ENCODE measurements at places on chromosomes 3 and 15.

- DNase-seq, result no peak
These were observed 36.5 kb downstream of the TGFBR2 start for GRCh38 chr3:30642849-30643361.

DNA sequence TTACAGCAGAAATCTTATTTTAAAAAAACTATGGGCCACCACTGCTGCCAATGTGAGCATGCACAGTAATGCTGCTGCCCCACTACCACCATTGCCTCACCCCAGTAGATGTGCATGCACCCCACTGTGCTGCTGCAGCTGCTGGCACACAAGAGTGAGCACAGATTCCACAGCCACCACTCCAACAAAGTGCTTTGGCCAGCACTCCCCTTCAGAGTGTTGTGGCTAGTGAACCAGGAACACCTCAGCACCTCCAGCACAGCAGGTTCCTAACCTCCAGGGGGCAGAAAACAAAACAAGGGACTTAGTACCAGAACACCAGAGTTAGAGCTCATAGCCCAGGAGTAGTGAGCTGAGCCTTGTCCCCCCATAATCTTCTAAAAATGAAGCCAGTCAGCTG is 629.6 kb downstream of the PYDC2 start:
- peak; percentile 24 for DNase-seq

GRCh38 chr3:170016057-170016456 is 21.7 kb upstream of the GPR160 start:
- DNase-seq, result no peak

- no peak for DNase-seq
These were observed 420.2 kb upstream of the ROBO1 start for GRCh38 chr3:80187981-80188380.

DNA sequence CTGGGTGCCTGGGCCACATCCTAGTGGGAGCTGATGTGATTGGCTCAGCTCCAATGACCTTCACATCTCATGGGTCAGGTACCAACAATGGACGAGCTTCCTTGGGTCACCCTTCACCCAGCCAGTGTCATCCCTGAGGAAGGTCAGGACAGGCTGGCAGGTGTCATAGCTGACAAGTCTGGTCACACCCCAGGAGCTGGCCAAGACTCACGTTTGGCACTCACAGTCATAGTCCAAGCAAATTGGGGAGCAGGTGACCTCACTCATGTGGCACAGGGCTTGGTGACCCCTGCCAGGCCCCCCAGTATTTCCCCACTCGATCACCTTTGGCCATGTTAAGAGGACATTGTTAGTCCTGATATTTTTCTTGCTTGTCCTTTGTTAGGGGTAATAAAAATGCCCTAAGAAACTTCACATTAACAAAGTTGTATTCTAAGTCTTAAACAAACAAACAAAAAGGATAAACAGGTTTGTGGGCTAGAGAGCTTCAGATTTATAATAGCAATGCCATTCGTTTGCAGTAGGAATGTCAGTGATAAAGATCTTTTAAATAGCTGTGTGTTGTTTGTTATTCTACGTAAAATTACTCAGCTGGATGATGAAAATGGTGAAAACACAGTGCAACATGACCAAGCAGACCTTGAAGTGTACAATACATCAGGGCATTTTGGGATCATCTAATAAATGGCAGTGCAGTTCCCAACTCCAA is 79.5 kb upstream of the POMGNT2 start:
- peak; percentile 43 for DNase-seq

DNA sequence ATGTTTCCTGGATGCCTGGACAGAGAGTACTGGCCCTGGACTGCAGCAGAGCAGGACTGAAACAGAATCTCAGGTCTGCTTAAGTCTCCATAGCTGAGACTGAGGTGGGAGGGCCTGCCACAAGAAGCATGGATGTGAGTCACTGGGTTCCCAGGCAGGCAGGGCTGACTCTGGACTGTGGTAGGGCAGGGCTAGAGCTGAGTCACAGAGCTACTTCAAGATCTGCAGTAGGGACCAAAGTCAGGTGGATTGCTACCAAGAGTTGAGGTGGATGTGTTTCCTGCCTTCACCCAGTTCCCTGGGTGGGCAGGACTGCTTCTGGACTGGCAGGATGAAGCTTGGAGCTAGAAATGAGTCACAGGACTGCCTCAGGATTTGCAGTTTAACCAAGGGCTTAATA is 282.9 kb downstream of the AGBL1 start:
- no peak for DNase-seq

DNA sequence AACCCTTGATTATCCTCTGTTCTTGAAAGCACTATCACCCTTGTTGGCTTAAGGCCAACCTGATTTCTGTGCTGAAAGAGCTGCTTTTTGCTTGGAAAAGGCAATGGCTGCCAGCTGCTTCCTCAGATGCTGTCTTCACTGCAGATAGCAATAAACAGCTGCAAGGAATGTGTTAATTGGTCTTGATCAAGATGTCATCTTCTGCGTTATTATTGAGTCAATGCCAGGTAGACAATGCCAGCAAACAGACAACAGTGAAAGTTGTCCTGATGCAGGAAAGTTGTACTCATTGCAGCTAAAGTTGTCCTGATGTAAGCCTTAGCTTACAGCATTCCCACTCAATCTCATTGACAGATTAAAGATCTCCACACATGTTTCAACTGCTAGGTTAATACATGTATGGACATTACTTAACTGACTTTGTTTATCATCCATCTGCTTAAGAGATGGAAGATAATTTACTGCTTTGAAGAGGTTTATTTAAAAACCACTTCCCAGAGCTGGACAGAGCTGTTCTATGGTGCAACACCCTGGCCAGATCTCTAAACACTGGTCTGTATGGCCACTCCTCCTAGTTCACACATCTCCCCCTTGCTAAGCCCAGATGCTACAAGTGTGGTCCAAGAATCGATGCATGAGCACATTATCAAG is 251.0 kb upstream of the MCTP2 start:
- DNase-seq, result no peak

DNA sequence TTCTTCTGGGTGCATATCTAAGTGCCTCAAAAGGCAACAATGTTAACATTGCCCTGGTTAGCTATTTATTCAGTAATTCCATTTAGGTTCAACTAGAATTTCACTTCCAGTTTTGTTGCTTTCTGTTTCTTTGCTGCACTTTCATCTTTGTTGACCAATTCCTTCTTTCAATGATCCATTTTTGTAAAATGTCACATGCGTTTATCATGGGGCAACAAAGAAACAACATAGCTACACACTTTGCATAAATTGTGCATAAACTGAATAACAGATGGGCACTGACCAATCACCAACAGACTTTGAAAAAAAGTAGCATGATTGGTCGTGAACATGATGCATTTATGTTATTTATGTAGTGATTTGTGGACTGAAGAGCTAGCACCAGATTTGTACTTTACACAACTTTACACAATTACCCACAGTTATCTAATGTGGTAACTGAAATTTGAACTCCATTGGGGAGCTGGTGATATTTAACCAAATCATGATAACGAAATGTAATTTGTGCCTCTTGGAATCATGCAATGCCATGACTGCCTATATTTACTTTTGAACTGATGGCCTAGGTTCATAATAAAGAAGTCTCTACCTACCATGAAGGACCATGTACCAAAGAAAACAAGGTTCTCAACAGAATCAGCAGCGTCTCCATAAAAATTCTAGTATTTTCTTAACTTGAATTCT is 7.1 kb upstream of the CPOX start:
- DNase-seq, result no peak

- no peak for DNase-seq
These were observed 380.6 kb downstream of the CTNNB1 start for GRCh38 chr3:41579861-41580260.

- no peak for DNase-seq
These were observed 3.3 kb downstream of the PAK6 start for GRCh38 chr15:40242213-40242599.

DNA sequence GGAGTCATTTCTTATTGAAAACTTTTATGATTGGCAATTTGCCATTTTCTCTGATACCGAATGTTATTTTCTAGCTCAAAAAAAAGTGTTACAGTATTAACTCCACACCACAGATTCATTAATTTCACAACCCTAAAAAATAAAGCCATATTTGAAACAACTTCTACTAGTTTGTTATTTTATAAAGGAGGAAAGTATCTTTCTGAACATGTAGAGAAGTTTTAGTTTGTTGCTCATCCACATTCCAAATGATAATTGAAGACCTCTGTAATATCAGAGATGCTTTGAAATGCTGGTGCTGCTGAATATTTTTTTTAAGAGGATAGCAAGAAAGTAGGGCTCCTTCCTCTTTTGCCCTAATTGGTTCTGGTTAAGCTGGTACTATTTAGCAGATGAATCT is 1.9 kb downstream of the VGLL3 start:
- DNase-seq, result peak; percentile 45

- no peak for DNase-seq
These were observed 1.2 kb upstream of the HYAL2 start for GRCh38 chr3:50323614-50324199.

GRCh38 chr3:123100193-123100776 is 33.5 kb downstream of the PDIA5 start:
- DNase-seq, result no peak

DNA sequence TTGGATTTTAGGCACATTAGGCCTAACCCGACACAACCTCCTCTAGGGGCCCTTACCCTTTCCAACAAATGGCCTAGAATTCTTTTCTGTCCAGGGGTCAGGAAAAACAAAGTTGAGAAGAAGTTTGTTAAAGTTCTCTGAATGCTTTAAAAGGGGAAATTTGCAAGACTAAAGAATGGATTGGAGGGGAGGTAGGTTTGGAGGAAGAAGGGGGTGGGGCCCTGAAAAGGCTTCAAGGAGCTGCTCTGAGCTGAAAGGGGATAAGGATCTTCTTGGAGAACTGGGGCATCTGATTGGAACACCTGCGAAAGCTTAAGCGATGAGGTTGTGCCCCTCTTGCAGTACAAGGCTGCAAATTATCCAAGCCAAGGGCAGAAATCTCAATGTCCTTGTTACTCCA is 3.9 kb upstream of the SENP2 start:
- no peak for DNase-seq

GRCh38 chr3:184513276-184514170 is 48.1 kb upstream of the EPHB3 start:
- peak; percentile 76 for DNase-seq

- no peak for DNase-seq
These were observed 12.1 kb downstream of the CORO2B start for GRCh38 chr15:68590721-68591389.

DNA sequence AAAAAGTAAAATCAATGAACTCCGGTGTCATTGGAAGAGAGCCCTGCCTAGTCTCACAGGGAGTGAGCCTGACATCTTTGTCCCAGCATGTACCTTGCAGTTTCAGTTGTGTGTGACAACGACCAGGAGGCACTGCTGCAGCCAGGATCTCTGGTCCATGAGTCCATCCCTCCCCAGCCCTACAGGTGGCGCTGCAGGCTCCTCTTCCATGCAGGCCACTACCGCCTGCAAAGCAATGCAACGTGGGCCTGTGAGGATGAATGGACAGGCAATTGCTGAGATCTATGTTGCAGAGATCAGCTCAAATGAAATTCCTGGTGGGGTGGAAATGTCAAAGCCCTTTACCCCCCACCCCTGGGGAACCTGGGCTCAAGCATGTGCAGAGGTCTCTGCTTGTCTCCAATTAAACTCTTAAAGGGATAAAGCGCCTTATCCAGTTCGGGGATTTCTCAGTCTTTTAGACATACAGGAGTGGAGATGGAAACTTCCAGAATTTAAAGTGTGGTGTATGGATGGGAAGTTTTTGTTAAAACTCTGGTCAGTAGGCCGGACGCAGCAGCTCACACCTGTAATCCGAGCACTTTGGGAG is 35.8 kb downstream of the TKT start:
- DNase-seq, result peak; percentile 78

DNA sequence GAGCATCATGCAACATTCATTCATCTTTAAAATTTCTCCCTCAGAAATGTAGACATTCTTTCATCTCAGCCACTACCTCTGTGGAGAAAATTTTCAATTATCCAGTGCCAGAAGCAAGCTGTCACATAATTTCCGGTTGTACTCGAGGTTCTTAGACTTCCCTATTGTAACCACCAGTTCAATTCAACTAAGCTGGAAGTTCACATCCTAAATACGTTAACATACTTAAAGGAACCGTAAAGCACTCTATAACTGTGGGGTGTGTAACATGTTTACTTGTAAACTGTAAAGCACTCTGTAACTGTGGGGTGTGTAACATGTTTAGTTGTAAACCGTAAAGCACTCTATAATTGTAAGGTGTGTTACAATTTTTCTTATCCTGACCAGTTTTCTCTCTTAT is 150.3 kb downstream of the PLCL2 start:
- no peak for DNase-seq

- DNase-seq, result no peak
These were observed 62.6 kb downstream of the CYFIP1 start for GRCh38 chr15:22917556-22917955.

GRCh38 chr15:52252781-52253180 is 42.8 kb downstream of the MYO5C start:
- peak; percentile 96 for DNase-seq

- no peak for DNase-seq
These were observed 148.9 kb upstream of the THBS1 start for GRCh38 chr15:39432026-39432425.

GRCh38 chr15:52527196-52527910 is 1.3 kb downstream of the MYO5A start:
- no peak for DNase-seq

- no peak for DNase-seq
These were observed 8.0 kb downstream of the TLR9 start for GRCh38 chr3:52217409-52217805.

GRCh38 chr3:112873632-112874031 is 27.0 kb upstream of the CD200R1L start:
- no peak for DNase-seq

DNA sequence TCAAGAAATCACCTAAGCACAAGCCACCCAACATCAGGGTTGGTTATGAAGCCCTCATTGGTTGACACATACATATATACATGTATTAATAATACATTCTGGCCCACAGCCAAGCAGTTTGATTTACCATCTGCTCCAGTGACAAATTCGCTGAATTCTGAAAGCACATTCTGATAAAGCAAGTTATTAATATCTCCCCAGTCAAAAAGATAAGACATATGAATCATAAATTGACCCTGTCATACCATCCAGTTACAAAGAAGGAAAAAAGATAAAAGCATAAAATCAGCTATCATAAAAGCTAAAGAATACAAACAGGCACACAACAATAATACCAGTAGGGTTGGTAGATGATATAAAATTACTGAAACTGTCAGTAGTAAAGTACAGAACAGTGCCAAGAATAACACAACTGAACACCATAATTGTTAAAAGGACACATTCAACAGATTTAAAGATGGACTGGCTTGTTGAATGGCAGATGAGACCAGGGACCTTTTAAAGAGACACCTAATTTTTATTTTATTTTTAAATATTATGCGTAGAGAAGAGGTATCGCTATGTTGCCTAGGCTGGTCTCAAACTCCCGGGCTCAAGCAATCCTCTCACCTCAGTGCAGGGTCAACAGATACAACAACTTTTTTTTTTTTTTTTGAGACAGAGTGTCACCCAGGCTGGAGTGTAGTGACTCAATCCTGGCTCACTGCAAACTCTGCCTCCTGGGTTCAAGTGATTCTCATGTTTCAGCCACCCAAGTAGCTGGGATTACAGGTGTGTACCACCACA is 7.7 kb downstream of the SNX4 start:
- peak; percentile 81 for DNase-seq

DNA sequence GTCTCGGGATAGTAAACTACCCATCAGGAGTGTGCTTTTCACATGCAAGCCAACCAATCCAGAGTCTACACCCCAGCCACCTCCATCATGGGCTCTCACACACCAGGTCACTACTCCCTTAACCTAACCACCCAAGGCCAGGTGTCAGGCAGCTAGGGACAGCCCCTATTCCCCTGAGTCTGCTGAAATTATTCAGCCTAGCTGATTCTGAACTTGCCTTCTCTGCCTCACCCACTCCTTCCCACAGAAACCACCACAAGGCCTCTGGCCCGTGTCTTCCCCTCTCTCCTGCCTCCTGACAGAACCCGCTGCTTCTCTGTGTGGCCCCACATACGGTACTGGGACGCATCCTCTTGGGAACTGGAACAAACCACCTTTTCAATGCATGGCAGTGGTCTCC is 82.1 kb downstream of the PCSK6 start:
- no peak for DNase-seq
